ENCODE measurements at places on chromosomes 2 and 18.

DNA sequence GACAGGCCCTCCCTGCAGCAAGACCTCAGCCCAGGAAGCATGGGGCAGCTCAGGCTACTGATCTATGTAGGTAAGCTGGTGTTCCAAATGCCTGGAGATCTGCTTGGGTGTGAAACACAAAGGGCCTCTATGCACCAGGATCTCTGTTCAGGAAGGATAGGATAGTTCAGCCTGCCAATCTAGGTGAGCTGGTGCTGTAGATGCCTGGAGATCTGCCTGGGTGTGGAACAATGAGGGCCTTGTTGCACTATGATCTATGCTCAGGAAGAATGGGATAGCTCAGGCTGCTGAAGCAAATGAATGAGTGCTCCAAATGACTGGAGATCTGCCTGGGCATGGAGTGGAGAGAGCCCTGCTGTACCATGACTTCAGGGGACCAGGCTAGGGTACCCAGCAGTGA, 48.9 kb upstream of the MYL1 start:
- DNase-seq: no peak

DNA sequence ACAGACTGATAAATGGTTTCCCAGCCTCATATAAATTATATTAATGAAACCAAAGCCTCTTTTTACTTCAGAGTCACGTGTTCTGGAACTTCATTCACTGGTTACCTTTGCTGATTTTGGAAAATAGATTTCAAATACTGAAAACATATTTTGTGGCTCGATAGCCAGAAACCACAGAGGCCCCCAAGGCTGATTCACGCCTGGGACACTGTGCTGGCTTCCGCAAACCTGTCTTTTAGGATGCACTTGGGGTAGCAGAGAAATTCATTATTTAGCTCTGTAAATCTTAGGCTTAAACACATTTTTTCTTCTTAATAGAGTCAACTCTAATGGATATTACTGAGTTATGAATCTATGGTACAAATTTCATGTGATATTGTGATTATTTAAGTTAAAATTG, 90.7 kb upstream of the TMEM18 start:
- no peak for DNase-seq

- DNase-seq: no peak
Observed at GRCh38 chr2:155250800-155251199, 552.3 kb downstream of the KCNJ3 start.

- DNase-seq: no peak
Observed at GRCh38 chr2:113370030-113370429, 67.5 kb upstream of the ZNG1B start.

DNA sequence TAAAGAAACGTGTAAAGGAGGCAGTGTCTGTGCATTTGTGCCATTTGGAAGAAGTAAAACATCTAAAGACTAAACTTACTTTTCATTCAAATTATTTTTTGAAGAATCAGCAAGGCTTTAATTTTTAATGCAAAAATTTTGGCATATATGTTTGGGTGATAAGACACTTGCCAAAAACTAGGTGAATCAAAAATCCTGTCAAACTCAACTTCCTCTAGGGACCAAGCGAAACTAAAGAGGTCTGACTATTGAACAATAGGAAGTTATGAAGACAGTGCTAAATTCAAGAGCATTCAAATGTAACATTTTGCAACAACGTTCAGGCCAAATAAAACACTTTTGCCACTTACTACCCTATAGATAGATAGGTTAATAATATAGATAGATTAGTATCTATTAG, 306.1 kb downstream of the NOL4 start:
- DNase-seq: no peak

- no peak for DNase-seq
Observed at GRCh38 chr2:219107758-219108157, 47.0 kb upstream of the IHH start.

GRCh38 chr2:74975016-74975415, 16.6 kb downstream of the POLE4 start:
- DNase-seq: no peak

GRCh38 chr2:54457323-54458023, 1.3 kb downstream of the SPTBN1 start:
- DNase-seq: no peak

DNA sequence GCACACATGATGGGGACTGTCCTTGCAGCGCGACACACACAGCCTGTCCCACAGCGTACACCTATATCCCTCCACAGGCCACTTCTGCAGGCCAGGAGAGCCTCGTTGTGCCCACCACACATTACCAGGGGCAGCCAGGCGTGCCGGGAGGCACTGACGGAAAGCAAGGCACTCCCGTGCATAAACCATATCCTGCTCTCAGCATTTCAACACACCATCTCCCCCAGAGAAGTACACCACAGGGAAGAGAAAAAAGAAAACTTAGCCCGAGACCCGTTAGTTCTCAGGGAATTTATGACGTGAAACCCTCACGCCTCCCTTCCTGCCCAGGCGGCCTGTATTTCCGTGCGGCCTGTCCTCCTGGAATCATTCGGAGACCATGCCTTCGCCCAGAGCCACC, 24.6 kb upstream of the SALL3 start:
- no peak for DNase-seq

- no peak for DNase-seq
Observed at GRCh38 chr2:150404147-150404546, 83.3 kb downstream of the RND3 start.

DNA sequence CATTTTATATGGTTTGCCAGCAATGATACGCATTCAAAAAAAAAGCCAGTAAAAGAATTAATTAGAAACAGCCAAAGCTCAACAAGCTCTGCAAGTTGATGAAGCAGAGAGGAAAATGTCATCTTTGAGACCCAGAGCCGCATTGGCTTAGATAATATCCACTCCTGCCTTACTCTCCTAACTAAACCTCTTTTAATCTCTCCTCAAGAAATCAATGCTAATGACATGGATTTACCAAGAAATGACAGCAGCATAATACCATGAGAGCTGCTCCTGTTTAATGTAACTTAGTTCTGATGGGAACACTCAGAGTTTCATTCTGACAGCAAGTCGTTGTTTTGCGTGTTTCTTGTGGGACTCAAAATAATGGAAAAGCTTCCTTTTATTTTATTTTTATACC, 1099.4 kb upstream of the PIK3C3 start:
- no peak for DNase-seq

- no peak for DNase-seq
Observed at GRCh38 chr2:105183555-105184323, 57.8 kb upstream of the GPR45 start.

GRCh38 chr2:164782323-164782722, 59.3 kb downstream of the COBLL1 start:
- no peak for DNase-seq

DNA sequence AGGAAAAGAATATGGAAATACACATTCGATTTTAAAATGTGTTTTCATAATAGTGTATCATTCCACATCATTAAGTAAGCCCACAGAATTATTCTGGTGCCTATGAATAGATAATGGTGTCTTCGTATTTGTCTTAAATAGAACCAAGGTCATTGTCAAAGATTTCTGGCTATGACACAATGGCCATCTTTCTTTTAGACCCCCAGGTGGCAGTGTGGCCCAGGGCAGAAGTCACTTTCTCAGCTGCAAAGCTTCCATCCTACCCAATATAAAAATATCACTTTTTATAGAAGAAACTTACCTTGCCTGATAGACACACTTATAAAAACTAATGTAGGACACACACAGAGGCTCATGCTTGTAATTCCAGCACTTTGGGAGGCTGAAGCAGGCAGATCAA, 57.5 kb downstream of the ZRANB3 start:
- DNase-seq: no peak

- no peak for DNase-seq
Observed at GRCh38 chr2:219041252-219041651, at the start of gene CFAP65. Gene CFAP65 (minus strand): TSS chr2:219041516. CDS start chr2:219039048, 2,468 bp downstream.

GRCh38 chr2:236464140-236464539, 105.5 kb upstream of the ACKR3 start:
- no peak for DNase-seq

DNA sequence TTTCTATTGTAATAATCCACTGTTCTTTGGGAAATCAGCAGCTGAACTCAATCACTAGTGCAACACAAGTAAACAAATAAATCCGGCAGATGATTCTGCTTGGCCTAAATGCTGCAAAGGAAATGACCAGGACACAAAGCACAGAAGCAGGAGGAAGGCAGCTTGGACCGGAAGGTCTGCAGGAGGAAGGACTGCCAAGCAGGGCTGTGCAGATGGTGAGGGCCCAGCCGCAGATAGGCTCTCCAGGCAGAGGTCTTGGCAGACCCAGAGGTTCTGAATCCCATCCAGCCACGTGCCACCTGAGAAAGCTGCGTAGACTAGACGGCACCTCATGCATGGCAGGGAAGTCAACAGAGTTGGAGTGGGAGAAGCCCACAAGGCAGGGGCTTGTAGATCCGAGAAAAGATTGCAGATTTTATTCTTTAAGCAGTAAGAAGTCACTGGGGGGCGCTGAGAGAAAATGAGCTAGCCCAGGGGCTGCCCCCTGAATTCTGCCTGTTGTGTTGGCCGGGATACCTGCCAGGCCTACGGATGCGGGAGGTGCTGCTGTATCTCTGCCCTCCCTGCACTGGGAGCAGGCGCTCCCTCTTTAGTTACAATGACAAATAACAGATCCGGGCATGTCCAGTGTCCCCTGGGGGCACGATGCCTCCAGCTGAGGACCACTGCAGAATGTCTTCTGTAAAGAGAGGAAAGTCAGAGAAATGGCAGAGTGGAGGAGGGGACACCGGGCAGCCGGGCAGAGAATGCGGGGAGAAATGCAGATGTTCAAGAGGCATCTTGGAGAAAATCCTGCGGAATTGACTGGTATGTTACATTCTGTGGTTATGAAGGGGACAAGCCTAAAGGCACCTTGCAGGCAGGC, 153.5 kb downstream of the PXDN start:
- DNase-seq: no peak

DNA sequence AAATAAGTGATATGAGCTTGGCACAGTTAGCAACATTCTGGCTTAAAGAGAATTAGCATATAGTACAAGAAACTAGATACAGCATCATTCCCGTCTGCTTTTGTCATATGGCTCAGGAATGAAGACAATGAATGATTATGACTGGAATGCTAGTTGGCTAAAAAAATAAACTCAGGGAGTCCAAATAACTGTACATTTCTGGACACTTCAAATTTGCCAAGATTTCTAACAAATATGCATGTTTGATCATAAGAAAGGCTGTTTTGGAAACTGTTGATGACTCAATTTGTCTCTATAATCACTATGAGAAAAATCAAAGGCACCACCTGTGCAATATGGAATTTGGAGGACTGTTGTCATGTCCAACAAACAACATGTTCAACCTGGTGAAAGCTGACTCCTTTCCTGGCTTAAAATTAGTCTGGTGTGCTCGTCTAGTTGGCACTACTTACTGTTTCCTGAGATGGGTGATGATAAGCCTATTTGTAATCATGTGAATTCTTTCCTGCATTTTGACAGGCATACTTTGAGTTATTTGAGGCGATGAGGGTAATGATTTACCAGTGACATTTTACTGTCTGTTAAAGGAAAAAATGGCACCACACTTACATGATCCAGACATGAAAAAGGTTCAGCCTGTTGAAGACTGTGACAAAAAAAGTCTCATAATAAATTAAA, 133.9 kb upstream of the CDH20 start:
- DNase-seq: no peak

DNA sequence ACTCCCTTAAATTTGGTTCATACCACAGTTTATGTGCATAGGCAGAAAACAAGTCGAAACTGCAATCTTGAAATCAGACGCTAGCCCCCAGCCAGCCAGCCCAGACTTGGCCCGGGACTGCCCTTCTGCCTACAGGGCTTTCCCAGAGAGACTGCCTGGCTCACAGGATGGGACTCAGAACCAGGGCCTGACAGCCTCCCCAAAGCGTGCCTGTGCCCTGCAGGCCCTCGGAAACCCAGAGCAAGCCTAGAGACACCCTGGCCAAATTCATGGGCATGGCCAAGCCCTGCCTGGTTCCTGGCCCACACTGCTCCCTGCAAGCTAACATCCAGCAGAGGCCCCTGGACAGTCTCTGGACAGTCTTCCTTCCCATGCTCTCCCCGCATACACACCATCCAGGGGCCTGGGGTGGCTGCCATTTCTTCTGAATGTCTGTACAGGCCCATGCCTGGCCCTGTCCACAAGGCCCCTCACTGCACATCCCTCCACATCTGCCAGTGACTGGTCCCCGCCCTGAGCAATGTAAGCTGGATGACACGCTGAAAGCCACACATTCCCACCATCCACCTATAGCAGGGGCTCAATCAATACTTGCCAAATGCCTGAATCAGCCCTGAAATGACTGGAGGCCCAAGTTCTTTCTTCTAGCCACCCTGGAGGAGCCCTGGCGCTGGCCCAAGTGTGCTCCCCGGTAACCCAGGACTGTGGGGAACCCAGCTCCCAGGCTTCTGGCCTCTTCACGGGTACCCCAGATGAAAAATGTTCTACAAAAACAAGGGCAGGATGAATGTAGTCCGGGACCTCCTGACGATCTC, 73.1 kb downstream of the HDAC4 start:
- no peak for DNase-seq

DNA sequence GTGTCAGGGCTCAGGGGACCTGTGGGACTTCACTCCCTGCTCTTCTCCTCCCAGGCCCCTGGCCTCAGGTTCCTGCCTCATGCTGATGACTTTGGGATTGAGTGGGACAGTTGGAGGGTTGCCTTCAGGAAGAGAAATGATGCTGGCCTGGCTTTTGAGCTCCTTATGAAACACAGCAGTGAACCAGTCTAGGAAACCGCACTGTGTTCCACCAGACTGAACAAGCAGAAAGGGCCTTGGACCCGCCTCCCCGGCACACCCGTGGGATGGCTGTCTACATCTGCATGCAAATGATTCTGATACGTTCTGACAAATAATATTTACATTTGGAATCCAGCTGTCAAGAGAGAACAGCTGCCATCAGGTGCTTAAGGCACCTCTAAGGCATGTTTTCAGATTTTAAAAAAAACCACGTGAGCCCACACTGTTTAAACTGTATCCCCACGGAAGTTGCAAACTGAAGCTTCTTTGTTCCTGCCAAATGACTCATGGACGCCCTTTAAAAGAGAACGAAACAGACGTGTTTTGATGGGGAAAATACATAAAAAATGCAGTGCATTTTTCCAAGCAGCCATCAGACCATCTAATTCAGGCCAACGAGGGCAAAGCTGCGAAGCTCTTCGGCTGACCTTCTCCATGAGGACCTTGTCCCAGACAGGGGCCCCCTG, 27.6 kb upstream of the ASAP2 start:
- DNase-seq: no peak

DNA sequence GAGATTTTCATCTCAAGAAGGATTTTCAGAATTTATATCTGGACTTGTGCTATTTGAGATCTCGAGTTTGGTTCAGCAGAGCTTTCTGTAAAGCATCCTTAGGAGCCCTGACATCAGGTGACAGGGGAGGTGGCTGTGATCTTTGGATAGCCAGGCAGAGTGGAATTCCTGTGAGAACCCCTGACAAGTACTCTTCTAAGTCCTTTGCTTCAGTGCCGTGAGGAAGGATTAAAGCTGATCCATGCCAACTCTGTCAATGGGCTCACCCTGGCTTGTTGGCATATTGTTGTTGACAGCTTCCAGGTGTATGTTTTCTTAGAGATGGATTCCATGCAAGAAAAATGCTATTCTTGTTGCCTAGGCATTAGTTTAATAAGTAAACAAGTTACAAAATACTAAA, 38.0 kb upstream of the NFE2L2 start:
- DNase-seq: no peak

Measured in C1 segment of cervical spinal cord (tissue), 14 donors.